ENCODE measurements at places on chromosomes 3 and 15. TPM values are rescaled to one million over a fixed set of nuclear protein-coding genes. Genes with fewer than 3 reads are reported as not detected.

The STXBP5L gene
- total RNA-seq: not detected

The LMCD1 gene
- 0.56 TPM for total RNA-seq

The SLC38A3 gene
- 1.8 TPM for total RNA-seq

The DLEC1 gene
- total RNA-seq: 5.6 TPM

The HEG1 gene
- total RNA-seq: 41.9 TPM

The IL20RB gene
- 2.3 TPM for total RNA-seq

The ARHGAP31 gene
- total RNA-seq: 5.3 TPM

The ITIH1 gene
- not detected for total RNA-seq

The SLC22A14 gene
- total RNA-seq: not detected

The SLC6A11 gene
- total RNA-seq: not detected

The PPCDC gene
- total RNA-seq: 31.3 TPM

The WDR49 gene
- 0.53 TPM for total RNA-seq

DNA sequence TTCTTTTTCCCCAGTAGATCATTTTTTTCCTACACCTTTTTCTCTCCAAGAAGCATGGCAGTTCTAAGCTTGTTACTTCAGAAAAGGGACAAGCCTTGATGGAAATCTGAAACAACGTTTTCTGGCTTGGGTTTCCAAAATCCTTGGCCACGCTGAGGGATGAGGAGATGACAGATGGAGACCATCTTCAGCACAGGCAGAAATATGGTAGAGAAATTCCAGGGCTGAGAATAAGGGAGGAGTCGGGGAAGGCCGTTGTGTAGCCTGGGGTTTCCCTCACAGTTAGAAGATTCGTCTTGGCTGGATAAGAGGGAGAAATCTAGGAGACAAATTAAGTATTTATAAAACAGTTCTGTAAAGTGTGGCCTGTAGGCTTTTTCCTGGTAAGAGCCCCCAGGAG is 33.9 kb upstream of the STT3B start:
- H3K4me3 ChIP-seq: no peak overlapping the region
- H3K27ac ChIP-seq: no peak overlapping the region
- H3K4me1 ChIP-seq: peaks cover 6% of the 10 kb centered on the region
- H3K27me3 ChIP-seq: no peaks in the 10 kb centered on the region
- no peaks in the 10 kb centered on the region for H3K36me3 ChIP-seq

DNA sequence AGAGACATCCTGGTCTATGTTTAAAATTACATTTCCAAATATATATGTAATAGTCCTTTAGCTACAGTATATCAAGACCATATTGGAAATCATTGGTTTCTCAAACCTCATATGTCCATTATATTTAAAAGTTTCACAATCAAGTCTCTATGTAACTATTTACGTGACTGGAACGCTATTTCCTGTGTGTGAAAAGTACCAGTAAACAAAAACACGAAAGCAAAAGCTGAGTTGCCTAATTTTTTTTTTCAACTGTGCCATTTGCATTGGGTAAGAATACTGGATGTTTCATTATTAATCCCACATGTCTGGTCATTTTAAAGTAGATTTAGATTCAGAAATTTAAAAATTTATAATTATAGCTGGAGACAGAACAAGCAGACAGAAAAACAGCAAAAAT is 381.4 kb downstream of the TBC1D5 start:
- no peaks in the 10 kb centered on the region for H3K36me3 ChIP-seq
- DNase-seq: no peak
- H3K27ac ChIP-seq: no peak overlapping the region
- H3K27me3 ChIP-seq: no peaks in the 10 kb centered on the region

DNA sequence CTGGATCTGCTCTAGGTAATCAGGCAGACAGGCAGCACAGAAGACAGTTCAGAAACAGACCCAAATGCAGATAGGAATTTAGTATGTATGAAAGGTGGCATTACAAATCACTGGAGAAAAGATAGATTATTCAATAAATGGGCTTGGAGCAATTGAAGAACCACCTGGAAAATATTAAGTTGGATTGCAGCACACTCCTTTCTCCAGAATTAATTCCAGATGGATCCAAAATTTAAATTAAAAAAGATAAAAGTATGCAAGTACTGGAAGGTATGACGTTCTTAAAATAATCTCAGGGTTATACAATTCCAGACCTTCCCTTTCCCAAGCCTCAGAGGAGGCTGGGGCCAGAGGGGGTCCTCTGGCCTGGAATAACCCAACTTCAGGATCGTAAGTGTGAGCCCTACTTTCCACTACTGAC is 32.5 kb downstream of the HRH1 start:
- no peaks in the 10 kb centered on the region for H3K27me3 ChIP-seq
- no peak overlapping the region for H3K4me3 ChIP-seq
- H3K4me1 ChIP-seq: no peaks in the 10 kb centered on the region
- H3K27ac ChIP-seq: no peak overlapping the region
- no peak for DNase-seq

- H3K27ac ChIP-seq: no peak overlapping the region
- no peaks in the 10 kb centered on the region for H3K27me3 ChIP-seq
- H3K4me3 ChIP-seq: no peak overlapping the region
- no peaks in the 10 kb centered on the region for H3K4me1 ChIP-seq
- no peak for DNase-seq
Measured at GRCh38 chr3:175940881-175941280, 1081.7 kb downstream of the NAALADL2 start.

- no peak for DNase-seq
- H3K4me3 ChIP-seq: no peak overlapping the region
- no peaks in the 10 kb centered on the region for H3K36me3 ChIP-seq
- no peaks in the 10 kb centered on the region for H3K4me1 ChIP-seq
- no peaks in the 10 kb centered on the region for H3K27me3 ChIP-seq
- no peak overlapping the region for H3K27ac ChIP-seq
Measured at GRCh38 chr3:171828902-171829770, 14.0 kb upstream of the TMEM212 start.

- no peaks in the 10 kb centered on the region for H3K36me3 ChIP-seq
- no peak for DNase-seq
- no peak overlapping the region for H3K27ac ChIP-seq
- H3K4me3 ChIP-seq: no peak overlapping the region
Measured at GRCh38 chr15:93362821-93363220, 273.8 kb upstream of the RGMA start.

DNA sequence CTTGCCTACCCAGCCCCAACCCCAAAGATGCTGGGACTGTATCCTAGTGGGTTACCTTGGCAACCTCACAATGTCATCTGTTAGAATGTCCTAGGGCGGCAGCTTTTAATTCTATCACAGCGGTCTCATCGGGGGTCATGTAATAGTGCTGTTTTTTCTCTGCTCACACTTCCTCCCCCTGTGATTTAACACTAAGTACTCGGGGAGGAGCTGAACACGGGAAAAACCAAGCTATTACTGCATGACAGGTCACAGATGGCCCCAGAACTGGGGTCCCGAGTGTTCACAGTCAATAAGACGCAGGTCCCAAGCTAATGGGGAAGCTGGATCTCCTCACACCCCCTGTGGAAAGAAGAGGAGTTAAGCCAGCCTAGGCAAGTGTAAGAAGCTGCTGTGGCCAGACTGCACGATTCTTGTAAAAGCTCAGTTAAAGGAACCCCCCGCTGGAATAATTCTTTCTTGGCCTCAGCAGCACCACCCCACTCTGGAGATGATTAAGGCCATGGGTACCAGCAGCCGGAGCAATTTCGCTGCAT is 2.5 kb upstream of the RFTN1 start:
- H3K27me3 ChIP-seq: no peaks in the 10 kb centered on the region
- H3K4me3 ChIP-seq: no peak overlapping the region
- no peak overlapping the region for H3K27ac ChIP-seq
- H3K4me1 ChIP-seq: peaks cover 33% of the 10 kb centered on the region

DNA sequence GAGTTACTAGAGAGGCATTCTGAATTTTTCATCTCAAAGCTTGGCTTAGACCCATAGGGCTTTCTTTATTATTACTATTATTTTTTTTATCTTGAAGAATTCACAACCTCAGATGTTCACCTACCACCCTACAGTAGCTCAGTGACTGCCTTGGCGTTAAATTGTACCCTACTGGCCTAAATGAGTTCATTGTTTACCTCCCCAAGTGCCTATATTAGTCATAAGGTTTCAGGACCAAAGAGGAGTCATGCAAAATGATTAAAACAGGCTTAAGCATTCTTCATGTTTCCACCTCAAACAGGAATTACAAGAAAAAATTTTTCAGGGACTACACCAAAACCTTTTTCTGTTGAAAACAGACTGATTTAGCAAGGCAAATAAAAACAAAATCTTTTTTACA is 751.5 kb downstream of the SQOR start:
- no peaks in the 10 kb centered on the region for H3K4me1 ChIP-seq
- H3K4me3 ChIP-seq: no peak overlapping the region
- no peaks in the 10 kb centered on the region for H3K36me3 ChIP-seq

- H3K4me3 ChIP-seq: no peak overlapping the region
- no peaks in the 10 kb centered on the region for H3K27me3 ChIP-seq
- no peak overlapping the region for H3K27ac ChIP-seq
- no peak for DNase-seq
- H3K4me1 ChIP-seq: no peaks in the 10 kb centered on the region
- H3K36me3 ChIP-seq: no peaks in the 10 kb centered on the region
Measured at GRCh38 chr3:124261306-124261705, 269.4 kb upstream of the ROPN1 start.

DNA sequence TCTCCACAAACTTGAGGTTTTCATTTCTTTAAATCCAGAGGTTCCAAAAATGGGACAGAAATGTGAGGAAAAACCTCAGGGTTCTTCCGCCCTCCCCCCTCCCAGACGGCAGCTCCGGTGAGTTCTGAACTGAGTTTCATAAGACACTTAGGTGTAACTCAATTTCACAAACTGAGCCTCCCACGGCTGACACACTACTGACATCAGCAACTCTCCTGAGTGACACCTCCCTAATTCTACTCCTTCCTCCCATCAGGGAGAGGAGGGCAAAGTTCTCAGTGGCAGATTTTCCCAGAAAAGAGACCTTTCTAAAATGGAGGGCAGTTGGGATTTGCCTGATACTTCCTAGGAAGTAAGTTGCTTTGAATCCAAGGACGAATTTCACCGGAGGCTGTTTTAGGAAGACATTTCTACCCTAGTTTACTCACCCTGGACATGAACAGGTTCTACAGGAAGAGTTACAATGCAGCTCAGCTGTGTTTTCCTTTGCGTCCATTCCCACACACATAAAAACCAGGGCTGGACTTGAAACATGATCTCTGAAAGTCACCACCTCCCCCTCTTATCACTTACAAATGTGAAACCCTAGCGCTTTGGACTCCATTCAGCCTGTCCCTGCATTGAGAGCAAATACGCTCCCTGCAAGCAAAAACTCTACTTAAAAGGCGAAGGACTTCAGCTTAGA is 78.1 kb upstream of the LMOD3 start:
- H3K4me1 ChIP-seq: peaks cover 22% of the 10 kb centered on the region
- no peak overlapping the region for H3K27ac ChIP-seq
- H3K4me3 ChIP-seq: peak overlapping the region; percentile 70
- no peaks in the 10 kb centered on the region for H3K27me3 ChIP-seq
- DNase-seq: no peak

DNA sequence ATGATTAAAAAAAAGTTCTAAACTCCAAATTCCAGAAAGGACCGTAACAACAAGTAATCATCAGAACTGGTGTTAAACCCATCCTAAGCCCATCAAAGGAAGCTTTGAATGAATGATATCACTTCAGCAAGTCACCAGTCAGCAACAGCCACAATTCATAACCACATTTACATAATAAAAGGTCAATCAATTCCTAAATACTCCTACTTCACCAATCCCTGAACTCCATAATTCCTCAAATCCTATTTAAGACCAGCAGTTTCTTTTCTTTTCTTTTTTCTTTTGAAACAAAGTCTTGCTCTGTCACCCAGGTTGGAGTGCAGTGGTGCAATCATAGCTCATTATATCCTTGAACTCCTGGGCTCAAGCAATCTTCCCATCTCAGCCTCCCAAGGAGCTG is 40.5 kb downstream of the TTBK2 start:
- no peak for DNase-seq
- no peak overlapping the region for H3K27ac ChIP-seq
- H3K4me1 ChIP-seq: no peaks in the 10 kb centered on the region
- H3K27me3 ChIP-seq: no peaks in the 10 kb centered on the region

- H3K27ac ChIP-seq: no peak overlapping the region
- DNase-seq: no peak
- no peaks in the 10 kb centered on the region for H3K27me3 ChIP-seq
- H3K36me3 ChIP-seq: no peaks in the 10 kb centered on the region
- no peak overlapping the region for H3K4me3 ChIP-seq
- no peaks in the 10 kb centered on the region for H3K4me1 ChIP-seq
Measured at GRCh38 chr15:68317281-68318007, 39.9 kb downstream of the FEM1B start.

DNA sequence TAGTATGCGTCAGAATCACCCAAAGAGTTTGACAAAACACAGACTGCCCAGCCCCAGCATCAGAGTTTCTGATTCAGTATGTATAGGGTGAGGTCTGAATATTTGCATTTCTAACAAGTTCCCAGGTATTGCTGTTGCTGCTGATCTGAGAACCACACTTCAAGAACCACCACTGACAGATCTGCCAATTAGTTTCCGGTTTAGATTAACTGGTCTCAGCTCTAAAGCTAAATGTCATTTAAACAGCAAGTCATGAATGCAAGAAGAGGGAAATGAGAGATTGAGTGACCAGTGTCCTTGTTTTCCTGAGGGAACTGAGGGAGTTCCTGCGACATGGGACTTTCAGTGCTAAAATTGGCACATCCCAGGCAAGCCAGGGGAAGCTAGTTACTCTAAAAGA is 305.0 kb downstream of the ZNF385D start:
- no peak overlapping the region for H3K4me3 ChIP-seq
- H3K27ac ChIP-seq: no peak overlapping the region
- DNase-seq: no peak
- H3K27me3 ChIP-seq: no peaks in the 10 kb centered on the region

DNA sequence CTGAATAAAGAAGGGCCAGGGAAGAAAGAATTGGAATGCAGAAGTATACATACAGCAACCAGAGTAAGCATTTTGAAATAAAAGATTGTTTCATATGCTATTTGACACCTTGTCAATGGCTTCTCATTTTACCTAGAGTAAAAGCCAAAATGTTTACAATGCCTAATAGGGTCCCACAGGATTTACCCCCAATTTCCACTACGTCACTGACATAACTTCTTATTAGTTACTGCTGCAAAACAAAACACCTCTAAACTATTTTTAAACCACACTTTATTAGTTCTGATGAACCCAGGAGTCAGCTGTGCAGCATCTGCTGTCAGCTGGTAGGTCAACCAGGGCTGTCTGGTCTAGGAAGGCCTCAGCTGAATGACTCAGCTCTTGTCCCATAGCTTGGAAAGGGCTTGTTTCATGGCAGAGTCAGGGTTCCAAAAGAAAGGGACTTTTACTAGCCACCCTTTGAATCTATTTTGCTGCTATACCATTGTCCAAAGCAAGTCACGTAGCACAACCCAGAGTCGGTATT is 945.1 kb downstream of the EPHA3 start:
- H3K4me3 ChIP-seq: no peak overlapping the region
- no peaks in the 10 kb centered on the region for H3K4me1 ChIP-seq
- DNase-seq: no peak
- H3K36me3 ChIP-seq: no peaks in the 10 kb centered on the region
- no peaks in the 10 kb centered on the region for H3K27me3 ChIP-seq

GRCh38 chr3:41424543-41425300 is 225.4 kb downstream of the CTNNB1 start:
- H3K4me3 ChIP-seq: no peak overlapping the region
- no peak overlapping the region for H3K27ac ChIP-seq
- peaks cover 4% of the 10 kb centered on the region for H3K4me1 ChIP-seq
- DNase-seq: no peak
- no peaks in the 10 kb centered on the region for H3K36me3 ChIP-seq

GRCh38 chr3:37594873-37595783 is 266.6 kb upstream of the CTDSPL start:
- H3K4me3 ChIP-seq: no peak overlapping the region
- H3K27me3 ChIP-seq: no peaks in the 10 kb centered on the region
- no peaks in the 10 kb centered on the region for H3K36me3 ChIP-seq
- H3K27ac ChIP-seq: no peak overlapping the region

GRCh38 chr3:69376731-69377130 is 9.2 kb downstream of the FRMD4B start:
- DNase-seq: no peak
- no peak overlapping the region for H3K4me3 ChIP-seq
- no peaks in the 10 kb centered on the region for H3K4me1 ChIP-seq
- H3K36me3 ChIP-seq: no peaks in the 10 kb centered on the region

Measured in naive thymus-derived CD4-positive, alpha-beta T cell (primary cell).